Activated CD4-positive, alpha-beta T cell treated with anti-CD3 and anti-CD28 coated beads, Interleukin-2, amount 10 ng/mL, durations not matched to agents 24 days and 14 days (primary cell): ENCODE measurements at places on chromosomes 1 and 21.

GRCh38 chr1:179077396-179077795, 4.5 kb upstream of the TOR3A start:
- DNase-seq, result no peak

DNA sequence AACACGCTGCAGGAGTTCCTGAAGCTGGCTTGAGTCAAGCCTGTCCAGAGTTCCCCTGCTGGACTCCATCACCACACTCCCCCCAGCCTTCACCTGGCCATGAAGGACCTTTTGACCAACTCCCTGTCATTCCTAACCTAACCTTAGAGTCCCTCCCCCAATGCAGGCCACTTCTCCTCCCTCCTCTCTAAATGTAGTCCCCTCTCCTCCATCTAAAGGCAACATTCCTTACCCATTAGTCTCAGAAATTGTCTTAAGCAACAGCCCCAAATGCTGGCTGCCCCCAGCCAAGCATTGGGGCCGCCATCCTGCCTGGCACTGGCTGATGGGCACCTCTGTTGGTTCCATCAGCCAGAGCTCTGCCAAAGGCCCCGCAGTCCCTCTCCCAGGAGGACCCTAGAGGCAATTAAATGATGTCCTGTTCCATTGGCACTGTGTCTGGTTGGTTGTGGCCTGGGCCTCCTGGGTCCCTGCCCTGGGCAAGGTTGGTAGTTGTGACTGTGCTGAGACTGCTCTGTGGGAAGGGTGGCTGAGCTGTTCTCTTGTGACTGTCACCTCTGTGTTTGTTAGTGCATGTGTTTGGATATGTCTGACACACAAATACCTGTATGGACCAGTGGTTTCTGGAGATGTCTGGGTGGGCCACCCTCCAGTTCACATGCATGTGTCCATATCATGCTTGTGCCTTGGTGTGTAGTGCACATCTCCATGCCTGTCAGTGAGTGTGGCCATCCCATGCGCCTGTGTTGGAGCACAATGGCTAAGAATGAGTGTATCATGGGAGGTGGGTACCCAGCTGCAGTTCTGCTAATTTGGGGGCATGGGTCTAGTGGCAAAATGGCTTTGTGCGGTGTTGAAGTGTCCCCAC, 1.4 kb downstream of the SH3BGRL3 start:
- DNase-seq, result peak; percentile 67

- no peak for DNase-seq
Observed at GRCh38 chr1:3368711-3369445, 85.6 kb upstream of the ARHGEF16 start.

DNA sequence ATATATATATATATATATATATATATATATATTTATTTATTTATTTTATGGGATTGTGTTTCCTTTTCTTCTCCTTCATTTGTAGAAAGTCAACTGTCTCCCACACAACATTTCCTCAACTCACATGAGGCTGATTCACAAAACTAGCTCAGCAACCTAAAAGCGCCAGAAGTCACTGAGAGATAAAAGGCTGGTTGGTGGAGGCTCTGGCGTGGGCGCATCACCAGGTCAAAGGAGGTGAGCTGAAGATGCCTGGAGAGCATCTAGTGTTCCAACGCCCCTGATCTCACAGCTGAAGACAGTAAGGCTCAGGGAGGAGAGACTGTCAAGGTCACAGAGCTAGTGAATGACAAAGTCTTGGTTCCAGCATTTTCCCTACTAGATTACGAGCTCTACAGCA, 78.0 kb downstream of the HLCS start:
- DNase-seq, result no peak

DNA sequence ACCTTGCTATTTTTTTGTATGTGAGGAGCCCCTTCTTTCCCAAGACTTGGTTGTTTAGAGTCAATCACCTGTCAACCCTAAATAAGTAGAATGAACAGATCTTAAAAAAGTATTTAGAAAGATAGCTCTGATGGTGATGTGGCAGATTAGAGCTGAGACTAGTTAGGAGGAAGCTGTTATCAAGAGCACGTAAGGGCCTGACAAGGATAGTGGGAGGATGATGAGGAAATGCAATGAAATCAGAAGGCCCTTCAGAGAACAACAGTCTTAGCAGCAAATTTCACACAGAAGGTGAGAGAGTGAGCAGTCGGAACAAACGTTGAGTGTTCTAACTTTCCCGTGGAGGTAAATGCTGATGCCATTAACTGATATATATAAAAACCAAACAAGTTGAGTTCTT, 15.9 kb upstream of the S1PR1 start:
- DNase-seq, result no peak

- DNase-seq, result no peak
Observed at GRCh38 chr1:22749919-22750684, 39.5 kb downstream of the EPHB2 start.

- no peak for DNase-seq
Observed at GRCh38 chr1:103107741-103108375, 464 bp downstream of the COL11A1 start.

DNA sequence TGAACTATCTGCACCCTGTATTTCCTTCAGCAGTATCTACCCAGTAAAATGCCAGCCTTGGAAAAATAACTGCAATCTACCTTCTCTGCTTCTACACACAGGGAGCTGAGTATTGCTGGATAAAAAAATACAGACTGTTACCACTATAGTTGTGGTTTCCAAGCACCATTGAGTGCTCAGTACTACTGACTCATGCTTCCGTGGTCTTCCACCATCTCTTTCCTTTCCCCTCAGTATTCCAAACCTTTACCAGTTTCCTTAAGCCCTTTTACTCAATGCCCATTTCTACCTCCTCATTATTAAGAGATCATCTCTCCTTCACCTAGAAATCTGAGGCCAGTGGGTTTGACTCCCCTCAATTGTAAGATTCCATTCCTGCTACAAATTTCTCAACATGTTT, 23.8 kb downstream of the GLMN start:
- no peak for DNase-seq

DNA sequence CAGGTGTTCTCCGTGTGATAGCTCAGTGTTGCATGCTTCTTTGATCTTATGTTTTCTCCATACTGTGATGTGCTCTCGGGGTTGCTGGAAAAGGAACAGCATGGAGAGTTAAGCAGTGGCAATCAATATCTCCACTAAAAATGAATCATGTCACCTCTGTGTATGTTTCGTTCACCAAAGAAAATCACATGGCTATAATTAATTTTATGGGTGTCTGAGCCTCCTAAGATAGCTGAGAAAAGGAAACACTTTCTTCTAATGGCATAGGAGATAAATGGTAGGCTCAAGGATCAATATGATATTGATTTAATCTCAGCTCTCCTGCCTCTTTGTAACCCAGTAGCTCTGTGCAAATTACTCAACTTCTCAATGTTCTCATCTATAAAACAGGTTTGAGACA, 14.3 kb downstream of the FAM177B start:
- DNase-seq, result no peak

DNA sequence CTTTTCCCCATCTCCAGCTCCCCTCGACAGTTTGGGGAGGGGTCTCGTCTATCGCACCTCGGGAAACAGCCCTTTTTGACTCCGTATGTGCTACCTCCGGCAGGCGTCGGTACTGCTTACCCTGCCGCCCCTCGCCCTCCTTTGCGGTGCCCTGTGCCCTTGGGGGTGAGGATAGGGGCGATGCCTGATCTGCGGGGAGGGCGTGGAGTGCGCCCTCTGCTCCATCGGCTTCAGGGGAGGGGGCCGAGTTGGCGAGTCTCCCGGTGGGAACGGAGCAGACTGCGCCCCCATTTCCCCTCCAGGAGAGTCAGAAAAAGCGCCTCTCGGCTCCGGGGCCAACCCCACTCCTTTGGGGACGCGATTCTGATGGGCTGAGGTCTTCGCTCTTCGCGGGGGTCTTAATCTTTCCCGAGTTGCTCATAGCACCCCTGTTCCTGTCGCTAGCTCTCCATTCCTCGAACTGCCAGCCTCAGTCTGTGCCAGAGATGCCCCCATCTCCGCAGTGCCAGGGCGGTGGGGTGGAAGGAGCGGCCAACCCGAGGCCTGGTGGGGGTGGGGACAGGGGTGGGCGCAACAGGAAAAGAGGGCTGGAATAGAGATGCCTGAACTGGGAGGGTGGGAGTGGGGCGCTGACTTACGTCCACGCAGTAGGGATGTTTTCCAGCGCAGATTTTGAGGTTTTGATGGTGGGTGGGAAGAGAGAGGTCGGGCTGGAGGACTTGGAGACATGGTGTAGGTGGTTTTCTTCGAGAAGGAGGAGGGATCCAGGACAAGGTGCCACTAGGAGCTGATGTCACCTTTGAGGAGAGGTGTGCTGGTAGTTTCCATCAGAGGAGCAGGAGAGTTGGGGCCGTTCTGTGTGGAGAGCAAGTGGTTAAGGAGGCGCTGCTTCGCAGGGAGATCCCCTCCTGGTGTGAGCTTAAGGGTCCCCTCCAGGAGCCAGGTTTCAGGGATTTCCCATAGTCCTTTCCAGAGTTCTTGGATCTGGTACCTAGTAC, 674 bp downstream of the PPFIA4 start:
- DNase-seq, result peak; percentile 66

- DNase-seq, result no peak
Observed at GRCh38 chr1:184362876-184363275, 24.0 kb upstream of the C1orf21 start.

DNA sequence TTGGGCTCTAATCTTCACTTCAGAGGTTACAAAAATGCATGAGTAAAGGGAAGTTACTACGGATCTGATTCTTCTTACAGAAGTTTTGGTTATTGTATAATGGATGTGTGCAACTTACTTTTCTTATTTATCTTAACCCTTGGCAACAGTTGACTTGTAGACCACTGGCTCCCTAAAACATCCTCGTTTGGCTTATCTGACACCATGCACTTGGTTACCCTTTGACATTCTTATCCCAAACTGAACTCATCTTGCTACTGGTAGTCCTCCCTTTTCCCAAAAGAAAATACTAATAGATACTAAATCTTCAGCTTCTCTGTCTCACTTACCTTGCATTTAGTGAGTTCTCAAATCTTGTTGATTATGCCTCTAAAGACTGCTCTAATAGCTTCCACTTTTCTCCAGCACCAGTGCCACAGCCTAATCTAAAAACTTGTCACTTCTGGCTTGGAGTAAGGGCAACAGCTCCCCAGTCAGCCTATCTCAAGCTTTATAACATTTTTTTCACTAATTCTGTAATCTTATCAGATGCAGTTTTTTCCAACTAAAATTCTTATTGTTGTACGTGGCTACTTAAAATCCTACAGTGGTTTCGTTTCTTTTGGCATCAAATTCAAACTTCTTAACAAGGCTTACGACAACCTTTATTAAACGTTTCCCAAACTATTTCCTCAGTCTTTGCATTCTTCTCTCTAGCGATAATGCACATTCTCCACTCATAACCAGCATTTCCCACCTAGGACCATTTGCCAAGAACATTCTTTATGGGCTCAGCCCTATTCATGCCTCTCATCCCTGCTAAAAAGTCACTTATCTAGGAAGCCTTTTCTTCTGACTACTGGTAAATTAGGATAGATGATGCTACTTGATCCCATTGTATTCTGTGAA, 204.2 kb downstream of the KCNT2 start:
- no peak for DNase-seq
